ENCODE measurements at places on chromosomes 7 and 10.

- no peak for DNase-seq
These were observed 396 bp downstream of the GRM8 start for GRCh38 chr7:127252377-127252713.

GRCh38 chr10:26728957-26729356 lies 31.5 kb downstream of the PDSS1 start:
- DNase-seq: no peak

DNA sequence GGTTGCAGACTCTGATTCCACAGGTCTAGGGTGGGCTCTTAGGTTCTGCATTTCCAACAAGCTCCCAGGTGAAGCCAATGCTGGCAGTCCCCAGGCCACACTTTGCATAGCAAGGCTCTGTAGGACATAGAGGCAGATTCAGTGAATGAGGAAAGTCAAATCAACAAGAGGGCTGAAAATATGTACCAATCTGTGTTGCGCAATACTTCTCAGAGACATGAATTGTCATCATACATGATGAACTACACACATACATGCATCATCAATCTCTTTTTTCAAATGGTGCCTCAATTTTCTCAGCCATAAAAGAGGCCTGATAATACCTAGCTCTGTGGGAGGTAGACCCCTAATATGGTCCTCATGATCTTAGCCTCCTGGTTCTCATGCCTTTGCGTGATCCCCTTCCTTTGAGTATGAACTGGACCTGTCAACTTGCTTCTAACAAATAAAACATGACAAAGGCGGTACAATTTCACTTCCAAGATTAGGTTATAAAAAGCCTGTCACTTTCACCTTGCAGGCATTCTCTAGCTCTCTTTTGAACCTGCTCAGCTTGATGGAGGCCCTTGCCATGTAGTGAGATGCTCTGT lies 49.0 kb downstream of the PIK3CG start:
- no peak for DNase-seq

- no peak for DNase-seq
These were observed 95.6 kb downstream of the OSBPL3 start for GRCh38 chr7:24884401-24884800.

GRCh38 chr10:8137726-8138125 lies 83.2 kb downstream of the GATA3 start:
- DNase-seq: no peak

DNA sequence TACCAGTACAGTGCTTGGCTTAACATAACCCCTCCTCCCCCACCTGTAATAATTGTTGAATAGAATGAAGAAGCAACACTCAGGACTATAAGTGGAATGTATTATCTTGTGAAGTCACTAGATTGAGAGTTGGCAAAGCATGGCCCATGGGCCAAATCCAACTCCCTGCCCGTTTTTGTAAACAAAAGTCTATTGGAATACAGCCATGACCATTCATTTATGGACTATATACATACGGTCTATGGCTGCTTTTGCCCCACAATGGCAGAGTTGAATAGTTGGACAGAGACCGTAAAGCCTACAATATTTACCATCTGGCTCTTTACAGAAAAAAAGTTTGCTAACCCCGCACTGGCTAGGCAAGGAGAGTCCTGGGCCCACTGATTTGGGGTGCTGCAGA lies 48.1 kb upstream of the CYCS start:
- no peak for DNase-seq

Measured in Jurkat, Clone E6-1 (cell line).